ENCODE measurements at places on chromosomes 1 and 21.

DNA sequence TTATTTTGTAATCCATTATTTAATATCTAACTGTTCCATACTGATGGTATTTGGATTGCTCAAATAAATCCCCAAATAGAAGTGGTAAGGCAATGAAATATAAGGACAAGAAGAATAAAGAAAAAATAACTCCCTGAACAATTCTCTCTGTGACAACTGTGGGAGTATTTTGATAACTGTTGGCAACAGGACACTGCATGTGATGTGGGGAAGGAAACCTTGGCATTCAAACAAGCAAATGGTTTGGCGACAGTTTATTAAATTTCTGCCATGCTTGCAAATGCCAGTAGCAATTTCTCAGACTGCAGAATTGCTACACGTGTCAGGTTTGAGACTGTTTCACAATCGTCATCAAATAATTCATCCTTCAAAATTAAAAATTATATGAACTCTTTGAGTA lies 8.6 kb upstream of the MRPL39 start:
- no peak for DNase-seq

- no peak for DNase-seq
Measured at GRCh38 chr21:39913706-39914305, 46.6 kb downstream of the PCP4 start.

DNA sequence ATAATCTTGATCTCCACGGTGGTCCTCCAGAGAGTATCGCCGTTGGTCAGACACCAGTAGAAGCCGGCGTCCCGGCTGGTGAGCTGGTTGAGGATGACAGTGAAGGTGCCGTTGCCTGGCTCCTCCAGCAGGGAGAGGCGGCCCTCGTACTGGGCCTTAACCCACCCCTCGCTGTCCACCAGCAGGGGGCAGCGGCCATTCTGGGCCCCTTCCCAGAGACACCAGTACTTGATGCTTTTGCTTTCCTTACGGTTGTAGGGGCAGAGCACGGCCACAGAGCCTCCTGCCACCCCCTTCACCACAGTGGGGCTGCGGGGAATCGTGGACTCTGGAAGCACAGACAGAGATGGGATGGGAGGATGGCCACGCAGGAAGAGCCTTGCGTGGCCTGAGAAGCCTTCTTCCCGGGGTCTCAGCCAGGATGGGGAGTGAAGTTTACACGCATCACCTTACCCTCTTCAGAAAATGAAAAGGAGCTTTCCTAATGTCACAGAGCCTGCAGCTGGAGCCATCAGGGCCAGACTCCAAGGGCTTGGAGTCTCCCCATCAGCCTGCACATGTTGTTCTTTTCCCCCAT lies 10.7 kb downstream of the PIGR start:
- DNase-seq = peak; percentile 53

GRCh38 chr1:50724626-50725286 lies 235.3 kb downstream of the FAF1 start:
- DNase-seq = peak; percentile 22

DNA sequence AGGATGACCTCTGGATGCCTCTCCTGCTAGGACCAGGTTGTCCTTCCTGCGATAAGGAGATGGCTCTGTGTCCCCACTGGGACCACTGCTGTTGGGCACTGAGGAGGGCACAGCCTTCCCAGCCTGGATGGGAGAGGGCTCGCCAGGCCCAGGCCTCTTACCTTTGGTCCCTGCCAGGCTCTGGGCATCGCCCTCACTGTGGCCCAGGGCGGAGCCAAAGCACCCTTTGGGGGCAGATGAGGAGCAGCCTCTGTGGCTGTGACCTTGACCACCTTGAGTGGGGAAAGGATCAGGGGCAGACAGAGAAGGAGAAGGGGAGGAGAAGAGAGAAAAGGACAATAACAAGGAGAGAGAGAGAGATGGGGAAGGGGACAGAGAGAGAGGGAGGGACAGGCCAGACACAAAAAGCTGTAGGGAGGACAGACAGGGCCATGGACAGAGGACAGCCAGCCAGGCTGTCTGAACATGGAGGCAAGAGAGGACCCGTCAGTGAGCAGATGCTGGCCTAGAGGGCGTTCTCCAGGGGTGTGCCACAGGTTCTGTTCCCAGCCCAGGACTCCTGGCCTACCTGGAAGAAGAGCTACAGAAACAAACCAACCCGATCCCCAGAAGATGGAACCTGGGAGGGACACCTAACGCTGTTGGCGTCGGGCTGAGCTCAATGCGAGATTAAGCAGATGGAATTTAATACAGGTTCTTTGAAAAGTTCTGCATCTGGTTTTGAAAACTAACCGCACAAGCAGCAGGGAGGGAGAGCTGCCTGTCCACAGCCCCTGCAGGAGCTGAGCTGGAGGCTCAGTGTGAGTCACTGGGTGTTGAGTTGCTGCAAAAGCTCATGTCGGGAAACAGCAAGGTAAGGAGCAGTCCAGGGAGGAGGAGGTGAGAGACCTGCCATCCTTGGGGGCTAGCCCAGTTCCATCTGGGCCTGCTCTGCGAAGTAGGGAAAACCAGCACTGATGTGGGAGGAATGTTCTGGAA lies 262.1 kb downstream of the PTPRU start:
- DNase-seq = no peak

GRCh38 chr1:87673309-87673708 lies 344.6 kb downstream of the LMO4 start:
- no peak for DNase-seq

DNA sequence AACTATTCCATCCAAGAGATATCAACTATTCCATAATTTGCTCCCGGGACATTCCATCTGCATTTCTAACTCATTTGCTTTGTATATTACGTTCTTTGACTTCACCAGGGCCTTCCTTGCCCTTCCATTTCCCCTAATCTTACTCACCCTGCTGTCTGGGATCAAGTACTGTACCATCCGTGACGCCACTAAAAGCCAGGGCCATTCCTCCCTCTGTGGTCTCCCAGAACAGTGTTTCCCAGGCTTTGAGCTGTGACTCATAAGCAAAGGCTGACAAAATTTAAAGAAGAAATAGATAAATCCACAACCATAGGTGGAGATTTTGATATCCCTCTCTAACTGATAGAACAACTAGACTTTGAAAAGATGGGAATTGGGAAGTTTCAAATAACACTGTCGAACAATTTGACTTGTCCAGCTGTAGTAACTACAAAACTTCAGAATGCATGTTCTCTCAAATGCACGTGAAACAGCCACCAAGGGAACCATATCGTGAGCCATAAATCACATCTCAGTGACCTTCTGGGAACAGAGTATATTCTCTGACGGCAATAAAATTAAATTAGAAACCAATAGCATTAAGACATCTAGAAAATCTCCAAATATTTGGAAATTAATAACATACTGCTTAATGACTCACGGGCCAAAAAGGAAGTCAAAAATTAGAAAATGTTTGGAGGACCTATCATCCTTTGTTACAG lies 501.0 kb downstream of the SETD4 start:
- no peak for DNase-seq

- DNase-seq = no peak
Measured at GRCh38 chr1:67088440-67088839, 34.5 kb upstream of the SLC35D1 start.

DNA sequence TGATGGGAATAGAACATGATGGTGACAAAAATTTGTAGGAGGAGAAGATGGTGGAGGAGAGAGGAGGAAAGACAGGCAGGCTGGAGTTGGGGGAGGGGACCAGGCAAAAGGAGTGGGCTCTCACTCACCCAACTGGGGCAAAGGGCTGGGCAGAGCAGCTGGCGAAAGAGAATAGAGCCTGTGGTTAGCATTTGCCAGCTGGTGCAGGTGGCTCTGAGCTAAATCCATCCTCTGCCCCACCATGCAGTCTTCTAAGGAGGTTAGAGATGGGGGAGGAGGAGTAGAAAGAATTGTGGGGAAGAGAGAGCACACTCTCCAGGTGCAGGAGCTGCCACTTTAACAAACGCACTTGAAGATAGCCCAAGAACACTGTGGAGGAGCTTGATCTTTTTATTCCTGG lies 27.6 kb upstream of the SLAMF1 start:
- DNase-seq = no peak

- no peak for DNase-seq
Measured at GRCh38 chr1:9375912-9376311, 83.2 kb downstream of the SPSB1 start.

DNA sequence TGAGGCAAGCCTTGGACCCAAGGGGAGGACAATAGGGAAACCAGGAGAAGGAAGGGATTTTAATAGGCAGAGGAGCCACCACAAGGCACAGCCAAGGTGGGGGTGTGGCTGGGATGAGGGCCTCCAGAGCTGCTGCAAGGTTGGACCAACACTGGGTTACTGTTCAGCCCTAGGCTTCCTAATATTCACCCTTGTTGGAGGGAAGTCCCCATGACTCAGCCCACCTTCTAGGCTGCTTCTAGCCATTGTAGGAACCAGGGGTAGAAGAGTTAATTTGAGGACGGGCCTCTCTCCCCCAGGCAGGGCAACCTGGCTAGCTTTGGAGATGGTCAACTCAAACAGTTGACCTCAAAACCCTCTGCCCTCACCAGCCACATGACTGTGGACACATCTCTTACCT lies 59.5 kb downstream of the KCNN3 start:
- DNase-seq = peak; percentile 47

GRCh38 chr1:154869351-154870114 lies 548 bp downstream of the KCNN3 start:
- no peak for DNase-seq

DNA sequence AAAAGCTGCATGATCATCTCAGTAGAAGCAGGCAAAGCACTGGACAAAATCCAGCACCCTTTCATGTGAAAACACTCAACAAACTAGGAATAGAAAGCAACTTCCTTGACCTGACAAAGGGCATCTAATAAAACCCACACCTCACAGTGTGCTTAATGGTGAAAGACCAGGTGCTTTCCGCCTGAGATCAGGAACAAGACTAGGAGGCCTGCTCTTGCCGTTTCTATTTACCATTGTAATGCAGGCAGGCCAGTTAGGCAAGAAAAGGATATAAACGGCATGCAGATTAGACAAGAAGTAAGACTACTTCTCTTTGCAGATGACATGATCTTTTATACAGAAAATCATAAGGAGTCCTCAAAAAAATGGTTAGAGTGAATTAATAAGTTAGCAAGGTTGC lies 37.2 kb downstream of the SLC37A1 start:
- no peak for DNase-seq

GRCh38 chr1:107169615-107170014 lies 28.8 kb downstream of the NTNG1 start:
- no peak for DNase-seq

DNA sequence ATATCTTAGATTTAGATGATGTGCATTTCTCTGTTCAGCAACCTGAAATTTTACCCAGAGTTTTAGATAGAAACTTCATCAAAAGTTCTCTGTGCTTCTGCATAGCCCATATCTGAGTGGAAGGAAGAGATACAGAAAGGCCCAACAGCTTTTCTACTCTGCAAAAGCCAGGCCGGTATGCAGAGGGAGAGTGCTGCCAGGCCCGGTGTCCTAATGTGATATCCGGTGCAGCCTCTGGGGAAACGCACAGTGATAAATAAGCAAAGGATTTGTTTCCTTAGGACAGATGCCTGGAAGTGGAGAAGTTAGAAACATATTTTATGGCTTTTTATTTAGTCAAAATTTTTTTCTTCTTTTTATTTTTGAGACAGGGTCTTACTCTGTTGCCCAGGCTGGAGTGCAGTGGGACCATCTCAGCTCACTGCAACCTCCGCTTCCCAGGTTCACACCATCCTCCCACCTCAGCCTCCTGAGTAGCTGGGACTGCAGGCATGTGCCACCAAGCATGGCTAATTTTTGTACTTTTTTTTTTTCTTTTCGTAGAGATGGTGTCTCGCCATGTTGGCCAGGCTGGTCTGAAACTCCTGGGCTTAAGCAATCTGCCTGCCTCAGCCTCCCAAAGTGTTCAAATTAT lies 145.8 kb downstream of the PATJ start:
- DNase-seq = no peak

GRCh38 chr21:44199448-44199847 lies 41.3 kb downstream of the ICOSLG start:
- DNase-seq = no peak

DNA sequence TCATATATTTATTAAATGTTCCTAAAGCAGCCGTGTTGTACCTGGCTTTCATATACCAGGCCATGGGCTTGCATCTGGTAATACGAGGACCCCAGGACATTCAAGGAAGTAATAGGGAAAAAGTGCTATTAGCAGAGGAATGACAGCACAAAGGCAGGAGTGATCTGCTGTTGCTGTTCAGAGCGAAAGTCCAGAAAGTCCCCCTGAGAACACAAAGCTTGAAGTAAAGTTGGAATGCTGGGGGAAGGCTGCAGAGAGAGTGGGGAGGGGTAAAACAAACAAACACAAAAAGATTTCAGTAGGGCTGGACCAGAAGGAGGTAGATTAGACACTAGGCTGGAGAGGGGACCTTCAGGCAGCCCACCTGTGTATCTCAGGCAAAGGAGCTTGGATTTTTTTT lies 94.6 kb upstream of the C8B start:
- DNase-seq = no peak

GRCh38 chr1:206915030-206915735 lies 6.6 kb downstream of the FCMR start:
- DNase-seq = no peak
